ENCODE measurements at places on chromosomes 3 and 15. TPM values are rescaled to one million over a fixed set of nuclear protein-coding genes. Genes with fewer than 3 reads are reported as not detected.

The ZNF619 gene
- 8.4 TPM for total RNA-seq

The CCDC33 gene
- not detected for total RNA-seq

The ANKRD63 gene
- total RNA-seq = not detected

The POLQ gene
- 31.0 TPM for total RNA-seq

The RTP1 gene
- not detected for total RNA-seq

The DPPA4 gene
- not detected for total RNA-seq

The GHRL gene
- 0.43 TPM for total RNA-seq

The CGNL1 gene
- total RNA-seq = not detected

The PDZRN3 gene
- total RNA-seq = not detected

The DIS3L gene
- total RNA-seq = 57.2 TPM

The GOLGA8G gene
- not detected for total RNA-seq

The ANP32A gene
- 280 TPM for total RNA-seq

The SLC6A11 gene
- total RNA-seq = not detected

The CCRL2 gene
- total RNA-seq = 1.7 TPM

The TMC3 gene
- total RNA-seq = not detected

The CASR gene
- not detected for total RNA-seq

The ZNF385D gene
- not detected for total RNA-seq

The RETNLB gene
- total RNA-seq = not detected

The NLGN1 gene
- total RNA-seq = not detected

The ROPN1 gene
- total RNA-seq = not detected

The KBTBD12 gene
- not detected for total RNA-seq

The LRRIQ4 gene
- total RNA-seq = 0.09 TPM

The CPNE9 gene
- 0.17 TPM for total RNA-seq

Data from activated CD4-positive, alpha-beta T cell treated with anti-CD3 and anti-CD28 coated beads, Interleukin-2, amount 10 ng/mL, durations not matched to agents 24 days and 14 days (primary cell).